Activated naive CD4-positive, alpha-beta T cell treated with anti-CD3 and anti-CD28 coated beads, Interleukin-2, amount 50 U/mL, for 16 hours (primary cell): ENCODE measurements at places on chromosomes 13 and 19.

DNA sequence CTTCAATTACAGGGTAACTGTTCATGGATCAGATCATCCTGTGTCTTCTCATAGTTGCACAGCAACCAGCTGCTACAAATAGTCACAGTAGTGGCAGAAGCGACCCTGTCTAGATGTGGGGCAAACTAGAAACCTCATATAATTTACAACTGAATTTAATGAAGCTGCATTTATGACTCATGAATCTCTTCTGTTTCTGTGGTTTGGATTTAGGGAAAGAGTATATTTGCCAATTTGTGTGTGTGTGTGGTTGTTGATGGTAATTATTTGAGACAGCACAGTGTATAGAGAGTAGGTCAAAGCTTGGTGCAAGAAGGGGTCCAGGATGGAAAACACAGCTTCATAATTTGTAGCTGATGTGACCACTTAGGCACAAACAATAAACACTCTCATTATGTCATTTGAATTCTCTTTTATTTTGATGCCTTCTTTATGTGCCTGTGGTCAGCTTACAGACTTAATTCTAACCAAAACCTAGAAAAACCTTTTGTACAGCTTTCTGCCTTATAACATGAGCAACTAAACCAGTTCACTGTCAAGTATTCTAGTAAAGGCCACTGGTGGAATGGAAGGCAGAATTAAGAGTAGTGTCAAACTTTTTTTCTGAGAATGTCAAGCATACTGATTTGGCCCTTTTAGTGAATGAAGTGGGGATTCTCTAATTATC is 218.1 kb downstream of the TBC1D4 start:
- DNase-seq: no peak

GRCh38 chr19:49854378-49855263 is 3.7 kb downstream of the PTOV1 start:
- DNase-seq: no peak

DNA sequence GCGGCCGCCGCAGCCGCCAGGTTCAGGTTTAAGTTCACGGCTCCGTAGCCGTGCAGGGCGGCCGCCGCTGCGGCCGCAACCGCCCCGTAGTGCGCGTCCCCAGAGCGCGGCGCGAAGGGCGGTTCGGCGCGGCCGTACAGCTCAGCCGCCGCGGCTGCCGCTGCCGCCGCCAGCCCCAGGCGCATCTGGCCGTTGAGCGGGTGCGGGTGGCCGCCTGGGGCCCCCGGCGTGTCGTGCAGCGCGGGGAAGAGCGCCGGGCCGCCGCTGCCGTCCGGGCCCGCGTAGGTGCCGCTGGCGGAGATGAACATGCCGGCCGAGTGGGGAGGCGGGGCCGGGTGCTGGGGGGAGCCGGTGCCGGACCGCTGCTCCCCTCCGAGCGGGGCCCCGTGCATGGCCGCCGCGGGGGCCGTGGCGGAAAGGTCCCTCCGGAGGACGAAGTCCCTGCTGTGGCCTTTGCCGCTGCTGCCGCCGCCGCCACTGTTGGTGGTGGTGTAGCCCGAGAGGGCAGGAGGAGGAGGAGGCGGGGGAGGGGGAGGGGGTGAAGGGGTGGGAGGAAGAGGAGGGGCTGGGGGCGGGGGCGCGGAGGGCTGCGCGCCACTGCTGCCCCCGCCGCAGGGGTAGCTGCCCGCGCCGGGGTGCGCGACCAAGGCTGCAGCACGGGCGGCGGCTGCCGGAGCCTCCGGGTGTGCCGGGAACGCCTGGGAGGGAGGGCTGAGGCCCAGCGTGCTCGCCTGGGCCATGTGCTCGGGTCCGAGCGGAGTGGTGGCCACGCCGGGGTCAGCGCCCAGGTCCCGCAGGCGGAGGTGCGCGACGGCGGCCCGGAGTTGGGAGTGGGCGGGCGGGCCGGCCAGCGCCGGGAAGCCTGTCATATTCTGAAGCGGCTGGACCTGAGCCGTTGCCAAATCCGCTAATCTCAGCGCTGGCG is 654 bp downstream of the ZIC5 start:
- DNase-seq: no peak

DNA sequence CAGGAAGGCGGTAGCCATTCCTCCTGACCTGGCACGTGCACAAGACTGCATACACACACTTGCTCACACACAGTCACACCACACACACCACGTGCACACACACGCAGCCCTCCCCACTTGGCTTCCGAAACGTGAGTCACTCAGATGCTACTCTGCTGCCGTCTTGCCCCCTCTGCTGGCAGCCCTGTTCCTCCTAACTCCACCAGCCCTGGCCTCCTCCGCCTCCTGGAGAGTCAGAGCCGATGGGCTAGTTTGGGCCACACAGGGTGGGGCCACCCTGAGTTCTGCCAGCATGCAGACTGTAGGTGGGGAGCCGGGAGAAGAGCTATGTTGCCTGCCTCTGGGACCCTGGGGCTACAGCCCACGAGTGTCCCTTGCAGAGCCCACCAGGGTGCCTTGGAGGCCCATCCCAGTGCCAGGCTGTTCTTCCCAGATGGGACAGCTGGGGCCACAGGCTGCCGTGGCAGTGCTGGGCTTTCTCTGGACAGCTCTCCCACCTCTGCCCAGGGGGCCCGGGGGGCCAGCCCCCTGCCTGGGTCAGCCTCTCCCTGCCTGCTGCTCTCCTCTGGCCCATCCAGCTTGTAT is 12.1 kb downstream of the PIN1 start:
- peak; percentile 63 for DNase-seq

GRCh38 chr19:17718947-17719711 is at the start of gene MAP1S:
Gene MAP1S (plus strand): TSS chr19:17719480. CDS start chr19:17719503, 23 bp downstream.
- peak; percentile 73 for DNase-seq

GRCh38 chr13:110365876-110366275 is 58.8 kb downstream of the COL4A2 start:
- no peak for DNase-seq

DNA sequence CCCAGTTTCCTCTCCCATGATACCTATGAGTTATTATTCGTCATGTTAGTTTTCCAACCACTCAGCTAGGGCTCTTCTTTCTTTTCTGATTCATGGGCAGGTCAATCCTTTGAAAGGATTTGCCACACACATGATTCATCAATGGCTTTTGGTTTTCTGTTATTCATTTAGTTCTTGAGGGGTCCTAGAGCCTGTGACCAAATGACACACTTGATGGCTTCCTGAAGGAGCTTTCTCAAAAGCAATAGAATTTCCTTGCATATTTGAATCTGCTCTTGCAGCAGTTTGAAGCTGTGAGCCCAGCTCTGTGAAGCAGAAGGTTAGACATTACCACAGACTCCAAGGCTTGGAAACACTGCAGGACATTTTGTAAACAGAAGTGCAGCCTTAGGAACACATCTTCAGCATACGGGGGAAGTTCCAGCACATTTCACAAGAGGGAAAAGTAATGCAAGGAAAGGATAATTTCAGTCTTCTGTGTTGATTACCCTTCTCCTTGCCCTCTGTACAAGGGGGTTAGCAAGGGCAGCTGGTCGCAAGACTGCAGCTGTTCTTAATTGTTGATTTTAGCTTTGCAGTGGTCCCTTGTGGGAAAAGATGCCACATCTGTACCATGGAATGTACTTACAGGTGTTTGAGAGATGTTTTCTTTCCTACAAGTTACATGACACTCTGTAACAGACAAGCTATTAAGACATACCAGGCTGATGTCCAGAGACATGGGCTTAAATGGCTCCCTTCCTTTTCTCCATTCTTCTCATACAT is 338.6 kb downstream of the KCNRG start:
- no peak for DNase-seq
